ENCODE measurements at places on chromosomes 16 and 17.

GRCh38 chr16:73274140-73274539 is 226.2 kb upstream of the ZFHX3 start:
- DNase-seq: no peak

- DNase-seq: no peak
These were observed 59.1 kb downstream of the GRIN2A start for GRCh38 chr16:10123141-10123540.

GRCh38 chr16:799948-800833 is at the start of gene GNG13:
TSS of gene GNG13 (minus strand) at chr16:800734. CDS start at chr16:799077, 1,657 bp downstream.
- no peak for DNase-seq

- peak; percentile 91 for DNase-seq
These were observed 16.6 kb upstream of the DLX4 start for GRCh38 chr17:49952209-49952911.

DNA sequence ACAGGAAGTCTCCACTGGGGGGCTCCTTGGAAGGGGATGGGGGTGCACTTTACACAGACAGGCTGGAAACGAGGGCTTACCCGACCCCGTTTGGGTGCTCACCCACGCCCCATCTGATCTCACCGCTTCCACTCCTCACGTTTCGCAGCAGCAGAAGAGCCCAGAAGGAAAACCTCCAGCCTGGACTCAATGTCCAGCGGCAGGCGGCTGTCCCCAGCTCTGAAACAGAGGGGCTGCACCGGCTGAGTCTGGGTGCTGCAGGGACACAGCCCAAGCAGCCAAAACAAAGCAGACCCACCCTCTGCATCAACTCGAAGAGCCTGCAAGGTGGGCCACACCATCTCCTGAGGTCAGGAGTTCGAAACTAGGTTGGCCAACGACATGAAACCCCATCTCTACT is 3.9 kb downstream of the MEAK7 start:
- DNase-seq: no peak

DNA sequence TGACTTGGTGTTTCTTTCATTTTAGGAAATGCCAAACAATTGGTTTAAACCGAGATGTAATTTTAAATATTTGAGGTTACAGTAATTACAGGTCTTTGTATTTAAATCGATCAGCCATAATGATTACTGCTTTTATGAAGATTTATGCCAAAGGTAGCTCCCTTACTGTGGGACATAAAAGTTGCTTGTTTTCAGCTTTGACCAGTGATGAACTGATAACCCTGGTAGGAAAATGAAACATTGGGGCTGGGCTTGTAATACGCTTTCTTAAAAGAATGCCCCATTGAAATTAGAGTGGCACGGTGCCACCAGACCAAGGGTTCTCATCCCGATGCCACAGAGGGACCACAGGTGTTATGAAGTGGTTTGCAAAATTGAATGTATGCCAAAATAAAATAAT is 7.3 kb downstream of the TNRC6A start:
- DNase-seq: no peak

DNA sequence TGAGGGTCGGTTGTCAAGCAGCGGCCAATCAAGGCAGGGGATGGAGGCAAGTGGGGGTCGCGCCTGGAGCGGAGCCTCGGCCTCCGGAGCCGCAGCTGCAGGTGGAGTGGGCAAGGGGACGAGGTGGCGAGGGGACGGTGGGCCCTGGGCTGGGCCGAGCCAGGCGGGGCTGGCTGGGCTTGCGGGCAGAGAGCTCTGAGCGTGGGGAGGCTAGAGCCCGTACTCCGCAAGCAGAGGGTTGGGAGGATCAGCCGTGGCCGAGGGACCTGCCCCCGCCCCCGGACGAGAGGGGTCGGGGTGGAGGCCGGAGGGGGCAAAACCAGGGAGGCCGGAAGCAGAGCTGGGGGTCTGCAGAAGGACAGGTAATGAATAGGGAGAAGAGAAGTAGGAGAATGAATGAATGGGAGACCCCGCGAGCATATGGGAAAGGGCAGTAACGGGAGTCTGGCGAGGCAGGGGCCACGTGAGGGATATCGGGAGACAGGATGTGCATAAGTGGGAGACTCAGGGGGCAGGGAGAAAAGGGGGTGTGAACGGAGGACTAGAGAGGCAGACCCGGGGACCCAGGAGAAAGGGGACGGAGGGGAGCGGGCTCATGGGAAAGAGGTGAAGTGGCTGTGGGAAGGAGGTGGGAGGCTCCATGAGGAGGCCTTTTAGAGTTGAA is at the start of gene KATNB1:
Gene KATNB1, plus strand, starts transcription at position 16 of the 664 bp plus-strand sequence. CDS start 1,474 bp downstream, outside the sequence.
- no peak for DNase-seq

- DNase-seq: no peak
These were observed 10.2 kb downstream of the SOCS7 start for GRCh38 chr17:38361694-38362465.

- no peak for DNase-seq
These were observed 735 bp downstream of the PSMD11 start for GRCh38 chr17:32445074-32445415.

GRCh38 chr17:33494151-33494550 is 201.1 kb upstream of the ASIC2 start:
- no peak for DNase-seq

DNA sequence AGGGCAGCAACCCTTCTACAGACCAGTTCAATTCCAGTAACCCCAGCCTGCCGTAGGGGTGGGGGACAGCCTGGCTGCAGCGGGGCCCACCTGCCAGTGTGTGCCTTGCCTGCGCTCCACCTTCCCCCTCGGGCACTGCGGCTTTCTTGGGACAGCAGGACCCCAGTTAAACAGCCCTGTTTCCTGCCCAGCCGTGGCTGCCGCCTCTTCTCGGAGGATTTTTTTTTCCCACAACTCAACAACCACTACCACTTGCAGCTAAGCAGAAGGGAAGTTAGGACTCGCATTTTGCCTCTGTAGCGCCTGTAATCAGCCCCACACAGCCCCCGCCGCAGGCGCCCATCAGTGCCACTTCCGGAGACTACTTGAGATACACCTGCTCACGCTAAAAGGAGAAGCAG is 76.1 kb downstream of the RAI1 start:
- DNase-seq: peak; percentile 25

- no peak for DNase-seq
These were observed 47.1 kb downstream of the CENPV start for GRCh38 chr17:16306211-16306610.

- no peak for DNase-seq
These were observed 59.4 kb downstream of the USP32 start for GRCh38 chr17:60332574-60332973.

GRCh38 chr16:31036691-31037090 is 3.3 kb downstream of the STX4 start:
- peak; percentile 75 for DNase-seq

- DNase-seq: peak; percentile 48
These were observed 11.6 kb downstream of the ZSCAN10 start for GRCh38 chr16:3087243-3088235.

DNA sequence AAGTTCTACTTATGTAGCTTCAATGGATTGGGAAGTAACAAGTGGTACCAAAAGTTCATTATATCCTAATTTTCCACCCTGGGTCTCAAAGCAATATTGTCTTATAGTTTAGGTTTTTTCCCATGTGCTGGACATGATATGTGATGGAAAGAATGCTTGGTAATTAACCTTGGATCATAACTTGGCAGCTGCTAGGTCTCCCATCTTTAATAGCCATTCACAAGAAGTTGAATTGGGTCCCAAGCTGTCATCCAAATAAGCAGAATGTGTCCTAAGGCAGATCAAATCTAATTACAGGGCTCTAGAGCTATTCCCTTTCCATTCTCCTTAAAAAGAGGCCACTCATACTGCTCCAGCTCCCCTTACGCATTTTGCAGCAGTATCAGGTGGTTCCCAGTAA is 44.7 kb upstream of the KCNJ16 start:
- DNase-seq: no peak

DNA sequence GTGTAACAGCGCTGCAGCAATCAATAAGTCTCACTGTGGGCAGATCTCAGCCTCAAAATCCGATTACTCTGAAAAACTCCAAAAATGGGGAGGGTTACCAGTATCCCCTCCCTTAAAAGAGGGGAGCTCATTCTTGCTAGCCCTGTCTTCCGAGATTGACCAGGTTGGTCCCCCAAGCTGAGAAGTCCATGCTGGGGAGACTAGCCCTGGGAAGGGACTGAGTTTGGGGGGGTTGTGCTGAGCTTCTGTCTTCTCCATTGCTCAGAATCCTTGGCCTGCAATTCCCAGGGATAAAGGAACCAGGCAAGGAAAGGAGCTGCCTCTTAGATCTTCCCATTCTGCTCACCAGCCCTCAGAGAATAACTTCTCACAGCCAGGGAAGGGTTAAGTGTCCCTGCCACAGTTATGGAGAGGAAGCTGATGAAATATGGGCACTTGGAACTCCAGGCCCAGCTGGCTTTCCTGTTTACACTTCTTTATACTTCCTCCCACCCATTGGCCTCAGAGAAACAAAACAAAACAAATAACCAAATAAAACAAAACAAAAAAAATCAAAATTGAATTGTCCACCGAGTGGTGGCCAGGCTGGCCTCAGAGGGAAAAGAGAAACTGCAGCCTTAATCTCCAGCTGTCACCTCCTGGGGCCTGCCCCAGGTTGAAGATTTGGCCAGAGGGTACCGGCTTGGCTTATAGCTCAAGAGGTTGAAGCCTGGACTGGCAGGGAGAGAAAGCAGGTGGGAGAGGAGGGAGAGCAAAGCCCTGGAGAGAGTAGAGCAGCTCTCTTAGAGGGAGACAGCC is 2.6 kb downstream of the HOXB3 start:
- peak; percentile 60 for DNase-seq

GRCh38 chr16:89034971-89035668 is 58.1 kb upstream of the CBFA2T3 start:
- no peak for DNase-seq

GRCh38 chr17:68290268-68290954 is 516 bp downstream of the SLC16A6 start:
- peak; percentile 78 for DNase-seq

- no peak for DNase-seq
These were observed 35.8 kb upstream of the LHX1 start for GRCh38 chr17:36901506-36901905.

DNA sequence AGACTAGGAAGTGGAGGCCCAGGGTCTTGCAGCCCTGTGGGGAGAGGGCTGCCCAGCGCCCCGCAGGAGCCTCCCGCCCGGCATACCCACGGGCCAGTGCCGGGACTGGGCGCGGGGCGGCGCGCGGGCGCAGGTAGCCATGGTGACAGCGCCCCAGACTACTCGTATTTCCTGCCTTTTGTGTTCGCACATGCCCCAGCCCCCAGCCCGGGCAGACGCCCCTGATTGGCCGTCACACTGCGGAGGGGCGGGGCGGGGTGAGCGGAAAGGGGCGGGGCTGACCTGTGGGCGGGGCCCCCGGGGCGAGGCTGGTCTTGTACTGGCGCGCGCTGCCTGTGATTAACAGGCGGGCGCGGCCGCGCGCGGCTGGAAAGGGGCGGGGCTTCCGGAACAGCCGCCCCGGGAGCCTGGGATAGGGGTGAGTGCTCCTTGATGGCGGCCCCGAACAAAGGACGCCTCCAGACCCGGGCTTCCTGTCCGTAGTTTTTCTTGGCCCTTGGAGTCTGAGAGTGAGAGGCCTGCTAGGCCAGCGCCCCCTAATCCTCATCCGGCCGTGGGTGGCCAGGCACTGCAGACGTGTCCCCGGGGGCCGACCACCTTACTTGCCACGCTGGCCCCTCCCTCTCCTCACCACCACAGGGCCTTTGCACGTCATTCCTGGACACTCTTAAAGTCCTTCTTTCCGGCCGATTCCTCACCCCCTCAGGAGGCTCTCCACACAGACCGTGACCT is 71.0 kb downstream of the RAI1 start:
- DNase-seq: peak; percentile 99

DNA sequence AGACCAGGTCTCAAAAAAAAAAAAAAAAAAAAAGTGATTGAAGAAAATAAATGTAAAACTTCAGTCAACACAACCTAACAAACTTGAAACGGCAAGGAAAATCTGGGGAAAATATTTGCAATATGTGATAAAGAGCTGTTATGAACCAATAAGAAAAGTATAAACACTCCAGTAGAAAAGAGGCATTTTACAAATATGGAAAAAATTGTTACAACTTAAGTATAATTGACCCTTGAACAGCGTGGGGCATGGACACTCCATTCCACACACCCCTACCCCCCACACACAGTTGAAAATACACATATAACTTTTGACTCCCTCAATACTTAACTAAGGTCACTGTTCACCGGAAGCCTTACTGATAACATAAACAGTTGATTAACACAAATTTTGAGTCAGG is 20.7 kb downstream of the MFSD11 start:
- DNase-seq: no peak

DNA sequence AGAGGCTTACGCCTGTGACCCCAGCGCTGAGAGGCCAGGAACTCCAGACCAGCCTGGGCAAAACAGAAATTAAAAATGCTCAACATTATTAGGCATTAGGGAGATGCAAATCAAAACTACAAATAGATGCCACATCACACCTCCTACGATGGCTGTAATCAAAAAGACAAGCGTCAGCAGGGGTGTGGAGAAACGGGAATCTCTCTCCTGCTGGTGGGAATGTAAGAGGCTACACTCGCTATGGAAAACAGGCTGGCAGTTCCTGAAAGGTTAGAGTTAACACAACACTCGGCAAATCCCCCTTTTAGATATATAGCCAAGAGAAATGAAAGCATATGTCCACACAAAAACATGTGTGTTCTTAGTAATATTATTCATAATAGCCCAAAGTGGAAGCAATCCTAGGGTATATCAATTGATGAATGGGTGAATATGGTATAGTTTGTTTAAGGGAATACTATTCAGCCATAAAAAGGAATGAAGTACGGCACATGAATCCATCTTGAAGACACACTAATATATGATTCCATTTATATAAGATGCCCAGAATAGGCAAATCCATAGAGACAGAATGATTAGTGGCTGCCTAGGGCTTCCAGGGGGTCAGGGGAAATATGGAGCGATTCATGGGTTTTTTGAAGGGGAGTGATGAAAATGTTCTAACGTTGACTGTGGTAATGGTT is 1.8 kb upstream of the NPRL3 start:
- no peak for DNase-seq

GRCh38 chr17:31715446-31715845 is 143.6 kb downstream of the COPRS start:
- DNase-seq: peak; percentile 81

GRCh38 chr16:67531247-67531646 is 2.6 kb downstream of the RIPOR1 start:
- DNase-seq: peak; percentile 93

GRCh38 chr17:45129426-45129939 is 2.8 kb downstream of the PLCD3 start:
- no peak for DNase-seq

GRCh38 chr17:78527345-78527744 is 49.9 kb downstream of the DNAH17 start:
- DNase-seq: no peak

All from suppressor macrophage (primary cell).